ENCODE measurements at places on chromosomes 6 and 20.
A peak's percentile ranks its signal among the peaks of the same experiment; 100 is the strongest.

GRCh38 chr6:44043479-44044153 lies 83.6 kb downstream of the MRPL14 start:
- DNase-seq, result no peak

DNA sequence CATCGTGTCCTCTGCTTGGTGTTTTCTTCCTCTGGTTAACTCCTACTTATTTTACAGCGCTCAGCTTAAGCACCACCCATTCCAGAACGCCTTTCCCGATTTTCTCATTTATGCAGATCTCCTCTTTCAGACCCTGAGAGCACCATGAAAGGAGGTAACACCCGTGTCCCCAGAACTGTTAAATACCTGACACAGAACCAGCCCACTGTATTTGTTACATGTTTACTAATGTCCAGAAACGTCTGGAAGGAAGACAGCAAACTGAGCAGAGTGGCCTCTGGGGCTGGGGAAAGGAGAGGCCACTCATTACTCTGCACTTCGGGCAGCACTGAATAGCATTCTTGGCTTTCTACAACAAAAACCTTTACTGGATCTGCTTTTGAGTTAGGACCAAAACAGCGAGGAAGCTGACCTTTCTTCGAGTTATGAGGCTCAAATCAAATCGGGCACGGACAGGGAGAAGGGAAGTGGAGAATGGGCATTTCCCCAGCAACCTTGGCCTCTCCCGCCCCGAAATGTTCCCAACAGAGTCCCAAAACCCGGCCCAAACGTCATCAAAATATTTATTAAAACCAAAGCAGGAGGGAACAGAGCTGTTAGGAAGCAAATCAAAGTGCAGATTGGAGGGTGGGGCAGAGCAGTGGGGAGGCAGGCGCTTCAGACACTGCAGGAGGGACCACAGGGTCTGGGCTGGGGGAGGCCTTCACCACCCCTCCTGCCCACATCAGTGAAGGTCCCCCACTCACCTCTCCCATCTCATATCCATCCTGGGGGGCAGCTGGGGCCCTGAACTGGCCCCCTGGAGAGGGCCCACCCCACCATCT lies 1.1 kb upstream of the NECAB3 start:
- DNase-seq, result no peak

GRCh38 chr6:100774681-100775080 lies 106.4 kb downstream of the ASCC3 start:
- no peak for DNase-seq

DNA sequence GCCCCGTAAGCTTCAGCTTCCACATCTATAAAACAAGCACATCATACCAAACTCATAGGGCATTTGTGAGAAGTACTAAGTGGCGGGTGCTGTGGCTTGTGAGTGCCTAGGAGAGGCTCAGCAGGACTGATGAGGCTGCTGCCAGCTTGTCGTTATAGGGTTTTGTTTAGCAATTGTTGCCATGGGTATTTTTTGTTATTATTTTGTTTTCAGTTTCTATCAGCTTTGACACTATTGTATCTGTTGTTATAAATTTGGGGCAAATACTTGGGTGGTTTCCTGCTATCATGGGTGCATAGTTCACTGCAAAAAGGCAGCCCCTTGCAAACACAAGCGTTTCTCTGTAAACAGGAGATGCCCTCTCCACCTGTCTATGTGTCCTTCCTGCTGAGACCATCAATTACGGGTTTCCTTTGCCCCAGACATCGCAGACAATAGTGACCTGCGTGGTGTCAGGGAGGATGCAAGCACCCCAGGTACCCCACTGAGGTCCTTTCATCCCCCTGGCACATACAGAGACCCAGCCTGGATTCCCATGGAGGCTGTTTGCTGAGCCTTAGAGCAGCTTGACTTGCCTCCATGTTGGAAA lies 3.1 kb upstream of the CCDC167 start:
- DNase-seq, result peak; percentile 62

GRCh38 chr6:163341224-163342061 lies 73.1 kb upstream of the QKI start:
- DNase-seq, result no peak

DNA sequence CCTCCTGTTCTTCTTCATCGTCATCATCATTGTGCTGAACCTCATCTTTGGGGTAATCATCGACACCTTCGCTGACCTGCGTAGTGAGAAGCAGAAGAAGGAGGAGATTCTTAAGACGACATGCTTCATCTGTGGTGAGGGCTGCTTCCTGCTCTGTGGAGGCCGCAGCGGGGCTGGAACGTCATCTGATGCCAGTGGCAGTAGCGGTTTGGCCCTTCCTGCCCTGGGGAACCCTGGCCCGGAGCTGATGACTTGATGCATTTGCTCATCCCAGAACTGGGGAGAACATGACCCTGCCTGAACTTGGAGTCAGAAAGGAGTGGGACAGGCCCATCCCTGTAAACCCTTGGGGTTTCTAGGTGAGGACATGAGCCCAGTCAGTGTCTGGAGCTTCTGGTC lies 18.7 kb downstream of the UQCC2 start:
- peak; percentile 85 for DNase-seq

- DNase-seq, result peak; percentile 29
Measured at GRCh38 chr6:52331793-52332457, 30.0 kb upstream of the PAQR8 start.

- no peak for DNase-seq
Measured at GRCh38 chr20:52242237-52243230, 51.0 kb upstream of the ZFP64 start.

- DNase-seq, result no peak
Measured at GRCh38 chr20:48669946-48670605, 157.7 kb downstream of the PREX1 start.

DNA sequence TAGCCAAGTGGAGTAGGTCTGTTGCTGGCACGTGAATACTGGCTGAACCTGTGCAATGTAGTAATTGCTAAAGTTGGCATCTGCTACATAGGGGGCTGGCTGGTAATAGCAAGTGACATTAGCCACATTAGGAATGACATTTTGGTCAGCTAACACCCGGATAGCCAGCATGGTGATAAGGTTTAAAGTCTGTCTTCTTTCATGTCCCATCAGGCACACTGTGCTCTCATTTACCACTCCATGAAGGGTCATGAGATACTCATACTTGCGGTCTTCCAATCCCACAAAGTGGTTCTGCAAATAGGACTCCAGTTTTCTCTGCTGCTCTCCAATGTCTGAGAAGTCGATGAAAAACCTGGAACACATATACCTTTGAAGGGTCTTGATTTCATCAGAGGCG lies 2.8 kb downstream of the TENT5A start:
- no peak for DNase-seq

GRCh38 chr6:124002377-124003081 lies 198.9 kb downstream of the NKAIN2 start:
- DNase-seq, result no peak

DNA sequence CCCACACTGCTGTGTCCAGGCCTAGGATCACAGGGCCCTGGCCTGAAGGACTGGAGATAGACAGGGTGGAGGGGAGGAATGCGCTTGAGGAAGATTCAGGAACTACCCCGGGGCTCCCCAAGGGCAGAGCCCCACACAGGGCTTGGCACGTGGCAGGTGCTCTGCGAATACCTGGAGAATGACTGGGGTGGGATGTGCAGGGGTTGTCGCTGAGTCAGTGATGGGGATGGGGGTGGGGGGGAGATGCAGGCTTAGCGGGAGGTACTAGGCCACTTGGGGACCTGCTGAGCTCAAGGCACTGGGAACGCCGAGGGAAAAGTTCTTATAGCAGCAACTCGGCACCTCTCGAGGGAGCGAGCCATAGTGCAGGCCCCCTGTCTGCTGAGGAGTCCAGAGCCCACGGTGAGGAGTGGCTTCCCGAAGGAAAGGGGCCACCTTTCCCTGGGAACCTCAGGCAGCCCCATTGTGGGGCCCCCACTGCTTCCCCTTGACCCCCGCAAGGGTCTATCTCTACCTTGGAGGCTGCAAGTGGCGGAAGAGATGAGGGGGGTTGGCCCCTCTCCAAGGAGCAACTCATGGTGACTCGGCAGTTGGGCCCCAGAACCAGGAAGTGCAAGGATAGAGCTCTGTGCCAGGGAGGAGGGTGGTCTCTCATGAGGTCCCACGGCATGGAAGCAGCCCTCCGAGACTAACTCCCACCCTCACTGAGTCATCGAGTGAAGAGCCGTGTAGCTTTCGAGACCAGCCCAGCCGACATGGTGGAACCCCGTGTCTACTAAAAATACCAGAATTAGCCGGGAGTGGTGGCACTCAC lies 33.1 kb downstream of the SRC start:
- no peak for DNase-seq

DNA sequence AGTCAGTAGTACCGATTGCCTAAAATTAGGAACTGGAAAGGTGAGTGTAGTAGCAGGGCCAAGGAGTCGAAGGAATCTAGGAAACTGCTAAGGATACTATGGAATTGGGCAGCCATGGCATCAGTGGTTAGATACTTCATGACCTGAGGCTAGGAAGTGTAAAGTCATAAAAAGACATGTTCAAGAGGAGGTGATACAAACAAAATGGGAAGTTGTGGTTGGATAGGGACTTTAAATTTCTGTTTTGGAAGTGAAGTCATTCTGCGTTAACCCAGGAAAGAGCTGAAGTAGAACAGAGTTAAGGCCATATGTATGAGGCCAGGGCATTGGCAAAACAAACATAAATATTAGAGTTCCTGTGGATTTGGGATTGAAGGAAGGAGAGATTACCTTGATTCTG lies 88.6 kb upstream of the TMEM181 start:
- DNase-seq, result no peak

- no peak for DNase-seq
Measured at GRCh38 chr6:49839957-49840356, 26.4 kb downstream of the CRISP1 start.

DNA sequence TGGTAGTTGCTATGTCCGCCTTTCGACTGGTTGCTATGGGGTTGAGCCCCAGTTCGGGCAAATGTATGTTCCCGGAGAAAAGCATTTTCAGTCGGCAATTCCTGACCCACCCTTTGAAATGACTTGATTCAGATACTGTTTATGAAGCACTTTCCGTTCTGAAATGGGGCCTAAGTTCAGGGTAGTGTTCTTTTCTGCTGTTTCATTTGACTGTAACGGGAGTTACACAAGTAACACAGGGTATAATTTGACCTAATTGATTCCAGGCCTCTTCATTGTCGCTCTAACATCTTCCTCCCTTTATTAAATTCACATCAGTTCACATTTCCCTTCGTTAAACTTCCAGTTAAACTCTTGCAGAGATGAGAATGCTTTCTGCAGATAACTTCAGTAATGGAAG lies 85.5 kb downstream of the BMP6 start:
- no peak for DNase-seq

- DNase-seq, result no peak
Measured at GRCh38 chr6:159112714-159113113, 56.5 kb upstream of the FNDC1 start.

GRCh38 chr6:30093951-30094661 lies 18.5 kb upstream of the RNF39 start:
- no peak for DNase-seq

DNA sequence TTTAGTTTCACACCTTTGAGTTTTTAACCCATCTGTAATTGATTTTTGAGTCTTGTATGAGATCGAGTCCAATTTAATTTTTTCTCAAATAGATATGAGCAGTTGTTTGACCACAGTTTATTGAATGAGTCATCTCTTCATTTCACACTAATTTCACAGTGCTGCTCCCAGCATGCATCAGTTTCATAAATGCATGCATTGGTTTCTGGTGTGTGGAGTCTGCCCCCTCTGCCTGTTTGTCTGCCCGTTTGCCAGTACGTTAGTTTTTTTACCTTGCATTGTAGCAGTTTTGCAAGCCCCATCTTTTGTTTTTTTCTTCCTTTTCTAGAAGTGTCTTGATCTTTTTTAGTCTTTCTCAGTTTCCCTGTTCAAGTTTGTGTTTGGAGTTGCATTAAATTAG lies 11.9 kb downstream of the SLX4IP start:
- peak; percentile 76 for DNase-seq

- DNase-seq, result no peak
Measured at GRCh38 chr6:46689657-46690056, 2.0 kb downstream of the TDRD6 start.

GRCh38 chr6:11414176-11414963 lies 123.2 kb upstream of the TMEM170B start:
- peak; percentile 60 for DNase-seq

GRCh38 chr6:20916086-20916485 lies 381.8 kb downstream of the CDKAL1 start:
- no peak for DNase-seq

- DNase-seq, result no peak
Measured at GRCh38 chr6:96898241-96898851, 655 bp upstream of the NDUFAF4 start.

DNA sequence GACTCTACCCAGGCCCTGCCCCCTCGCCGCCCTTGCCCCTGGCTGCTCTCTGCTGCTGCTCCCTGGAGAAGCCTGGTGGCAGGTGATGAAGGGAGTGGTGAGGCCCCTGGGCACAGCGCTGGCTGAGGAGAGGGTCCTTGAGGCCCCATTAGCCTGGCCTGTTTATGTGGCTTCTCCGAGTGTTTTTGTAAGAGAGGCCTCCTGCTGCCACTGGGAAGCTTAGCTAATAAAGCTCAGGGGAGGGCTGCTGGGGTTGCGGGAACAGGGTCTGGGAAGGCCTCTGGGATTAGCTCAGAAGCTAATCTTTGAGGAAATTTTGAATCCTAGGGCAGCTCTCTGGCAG lies 15.5 kb downstream of the EBF4 start:
- no peak for DNase-seq

GRCh38 chr20:50336661-50337060 lies 146.0 kb downstream of the CEBPB start:
- DNase-seq, result no peak

GRCh38 chr6:105250533-105250932 lies 70.7 kb upstream of the POPDC3 start:
- no peak for DNase-seq

GRCh38 chr20:25622049-25622448 lies 1.8 kb downstream of the NANP start:
- DNase-seq, result no peak

- DNase-seq, result no peak
Measured at GRCh38 chr6:26260110-26260637, 104.8 kb upstream of the BTN3A2 start.

- DNase-seq, result peak; percentile 96
Measured at GRCh38 chr6:158653577-158654354, 3.9 kb downstream of the SYTL3 start.

All from activated naive CD4-positive, alpha-beta T cell treated with anti-CD3 and anti-CD28 coated beads for 36 hours (primary cell).